ENCODE measurements at places on chromosomes 11 and 22.

- DNase-seq: no peak
Measured at GRCh38 chr22:43287441-43287840, 55.7 kb downstream of the SCUBE1 start.

GRCh38 chr11:80155412-80156017 lies 714.7 kb upstream of the TENM4 start:
- no peak for DNase-seq

DNA sequence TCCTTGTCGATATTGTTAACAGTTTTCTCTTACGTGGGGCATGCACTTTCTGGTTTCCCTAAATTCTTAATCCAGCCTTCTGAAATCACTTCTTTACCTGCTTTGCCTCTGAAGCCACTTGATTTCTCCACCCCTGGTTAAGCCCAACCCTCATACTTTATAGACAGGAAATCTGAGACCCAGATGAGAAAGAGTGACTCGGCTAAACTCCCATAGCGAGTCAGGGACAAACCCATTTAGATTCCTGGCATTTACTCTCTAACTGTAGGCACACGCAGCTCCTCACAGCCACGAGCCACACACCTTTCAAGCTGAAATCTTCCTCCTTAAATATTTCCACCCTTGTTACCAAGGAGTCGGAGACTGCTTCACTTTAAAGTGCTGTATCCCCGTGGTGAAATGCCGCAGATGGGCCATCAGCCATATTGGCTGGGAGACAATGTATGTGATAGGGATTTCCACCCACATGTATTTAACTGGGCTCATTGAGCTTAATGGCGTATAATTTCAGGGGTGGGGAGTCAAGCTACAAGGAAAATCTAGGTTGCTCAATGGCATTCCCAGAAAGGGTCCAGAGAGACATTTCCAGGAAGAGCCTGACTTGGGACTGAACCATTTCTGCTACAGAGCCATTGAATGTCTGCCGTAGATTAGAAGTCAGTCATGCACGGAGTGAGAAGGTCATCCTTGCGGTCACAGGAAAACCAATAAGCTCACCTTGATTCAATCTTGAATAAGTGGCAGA lies 49.9 kb upstream of the GRK3 start:
- DNase-seq: no peak

- peak; percentile 26 for DNase-seq
Measured at GRCh38 chr11:72483412-72484186, 49.3 kb upstream of the CLPB start.

DNA sequence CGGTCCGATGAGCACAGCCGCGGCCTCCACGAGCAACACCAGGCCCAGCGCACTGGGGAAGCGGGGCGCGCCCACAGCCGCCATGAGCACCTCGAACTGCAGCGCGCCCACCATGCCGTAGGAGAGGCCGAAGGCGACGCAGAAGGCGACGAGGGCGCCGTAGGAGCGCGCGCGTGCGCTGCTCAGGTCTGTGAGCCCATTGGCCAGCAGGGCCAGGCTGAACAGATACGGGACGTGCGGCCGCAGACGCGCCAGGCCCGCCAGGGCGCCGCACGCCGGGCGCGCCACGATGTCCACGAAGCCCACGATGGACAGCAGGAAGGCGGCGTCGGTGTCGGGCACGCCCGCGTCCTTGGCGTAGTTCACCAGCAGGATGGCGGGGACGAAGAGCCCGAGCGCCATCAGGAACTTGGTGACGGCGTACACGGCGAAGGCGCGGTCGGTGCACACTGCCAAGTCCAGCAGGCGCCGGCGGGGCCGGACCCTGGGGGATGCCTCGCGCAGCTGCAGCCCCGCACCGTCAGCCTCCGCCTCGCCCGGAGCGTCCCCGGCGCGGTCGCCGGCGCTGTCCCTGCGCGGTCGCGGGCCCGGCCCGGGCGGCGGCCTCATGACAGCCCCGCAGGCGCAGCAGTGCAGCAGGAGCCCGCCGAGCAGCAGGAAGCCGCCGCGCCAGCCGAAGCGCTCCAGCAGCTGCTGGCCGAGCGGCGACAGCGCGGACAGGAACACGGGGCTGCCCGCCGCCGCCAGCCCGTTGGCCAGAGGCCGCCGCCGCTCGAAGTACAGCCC lies 2.9 kb downstream of the SLC16A8 start:
- DNase-seq: no peak

GRCh38 chr22:20439928-20440575 lies 2.4 kb upstream of the SCARF2 start:
- DNase-seq: no peak

DNA sequence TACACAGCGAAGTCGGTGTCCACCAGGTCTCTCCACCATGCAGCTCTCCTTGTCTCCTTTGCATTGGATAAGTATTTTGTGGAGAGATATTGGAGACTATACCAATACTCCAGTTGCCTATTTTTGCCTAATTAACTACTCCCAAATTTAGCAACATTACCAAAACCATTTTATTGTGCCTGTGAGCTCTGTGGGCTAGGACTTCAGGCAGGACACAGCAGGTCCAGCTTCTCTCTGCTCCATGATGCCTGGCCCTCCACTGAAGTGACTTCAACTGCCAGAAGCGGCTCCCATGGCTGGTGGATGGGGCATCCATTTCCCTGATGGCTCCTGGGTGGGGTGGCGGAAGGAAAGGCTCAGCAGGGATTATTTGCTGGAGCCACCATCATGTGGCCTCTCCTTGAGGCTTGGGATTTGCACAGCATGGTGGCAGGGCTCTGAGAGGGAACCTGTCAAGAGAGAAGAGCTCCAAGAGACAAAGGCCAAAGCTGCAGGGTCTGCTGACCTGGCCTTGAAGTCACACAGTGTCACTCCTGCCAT lies 36.9 kb upstream of the MAPK1 start:
- no peak for DNase-seq

DNA sequence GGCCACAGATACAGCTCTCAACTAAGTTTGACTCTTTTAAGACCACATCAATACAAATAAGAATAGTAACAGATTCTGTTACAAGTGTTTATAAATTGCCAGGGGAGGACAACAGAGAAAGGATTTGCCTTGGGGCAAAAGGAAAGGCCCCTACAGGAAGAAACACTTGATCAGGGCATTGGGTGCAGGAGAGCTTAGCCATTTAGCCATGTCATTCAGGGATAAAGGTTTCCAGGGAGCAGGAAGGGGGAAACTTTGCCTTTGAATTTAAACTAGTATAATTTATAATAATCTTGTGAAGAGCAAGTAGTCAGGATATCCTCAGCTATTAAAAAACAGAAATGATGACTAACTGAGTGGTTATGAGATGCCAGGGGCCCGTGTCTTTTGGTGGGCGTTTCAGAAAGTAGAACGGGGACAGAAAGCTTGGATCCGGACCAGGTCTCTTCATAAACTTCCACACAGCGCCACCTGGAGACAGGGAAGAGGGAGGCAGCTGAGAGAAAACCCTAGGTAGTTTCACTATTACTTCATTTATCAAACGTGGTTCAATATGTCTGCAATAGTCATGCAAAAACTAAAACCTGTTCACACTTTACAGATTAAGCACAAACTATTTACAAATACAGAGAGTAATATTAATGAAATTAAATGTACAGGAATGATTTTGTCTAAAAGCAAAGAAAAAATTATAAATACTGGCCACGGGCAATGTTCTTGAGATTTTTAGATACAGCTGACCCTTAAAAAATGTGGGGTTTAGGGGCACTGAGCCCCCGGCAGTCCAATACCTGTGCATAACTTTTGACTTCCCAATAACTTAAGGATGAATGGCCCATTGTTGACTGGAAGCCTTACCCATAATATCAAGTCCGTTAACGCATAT lies 11.0 kb upstream of the SLC5A4 start:
- DNase-seq: peak; percentile 45

DNA sequence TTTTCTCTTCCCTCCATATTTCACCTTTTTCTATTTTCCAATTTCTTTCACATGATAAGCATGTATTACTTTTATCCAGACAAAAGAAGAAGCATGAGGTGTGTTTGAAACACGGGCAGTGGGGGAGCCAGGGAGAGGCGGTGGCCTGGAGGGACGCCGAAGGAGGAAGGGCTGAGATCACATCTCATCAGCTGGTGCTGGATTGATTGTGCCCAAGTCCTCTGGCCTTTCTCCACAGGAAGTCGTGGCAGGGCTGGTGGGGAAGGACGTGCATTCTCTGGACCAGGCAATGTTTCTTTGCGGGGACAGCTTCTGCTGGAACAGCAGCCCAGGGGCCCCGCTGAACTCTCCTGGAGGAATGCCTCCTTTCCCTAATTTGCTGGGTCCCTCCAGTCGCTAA lies 82.9 kb downstream of the MIAT start:
- DNase-seq: no peak

DNA sequence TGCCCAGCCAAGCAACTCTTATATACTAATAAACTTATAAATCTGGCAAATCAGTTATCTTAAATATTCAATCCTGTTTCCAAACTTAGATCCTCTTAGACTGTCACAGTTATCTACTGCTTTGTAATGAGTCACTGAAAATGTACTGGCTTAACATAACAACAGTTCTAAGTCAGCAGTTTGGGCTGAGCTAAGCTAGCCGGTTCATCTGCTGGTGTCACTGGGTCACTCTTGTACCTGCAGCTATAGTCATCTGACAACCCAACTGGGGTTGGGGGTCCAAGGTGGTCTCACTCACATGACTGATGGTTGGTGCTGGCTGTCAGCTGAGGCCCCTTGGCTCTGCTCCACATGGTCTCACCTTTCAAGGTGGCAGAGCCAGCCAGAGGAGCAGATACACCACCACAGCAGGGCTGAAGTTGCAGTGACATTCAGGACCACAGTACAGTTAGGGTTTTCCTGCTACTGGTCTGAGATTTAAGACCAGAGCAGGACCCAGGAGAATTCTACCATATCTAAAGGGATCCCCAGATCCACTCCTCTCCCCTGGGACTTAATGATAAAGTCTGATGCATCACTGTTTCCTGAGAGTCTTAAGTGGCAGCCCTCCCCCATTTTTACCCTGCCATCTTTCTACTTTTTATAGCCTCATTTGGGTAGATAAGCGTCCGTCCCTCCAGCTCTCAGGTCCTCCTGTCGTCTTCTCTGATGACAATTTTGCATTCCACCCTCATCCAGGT lies 7.9 kb upstream of the MACROD1 start:
- no peak for DNase-seq

GRCh38 chr22:30078320-30079311 lies 1.6 kb upstream of the HORMAD2 start:
- DNase-seq: no peak

- no peak for DNase-seq
Measured at GRCh38 chr11:101523193-101523592, 60.6 kb downstream of the TRPC6 start.

GRCh38 chr11:41398175-41398574 lies 61.3 kb downstream of the LRRC4C start:
- no peak for DNase-seq

- no peak for DNase-seq
Measured at GRCh38 chr11:130513132-130513531, 64.7 kb downstream of the ADAMTS15 start.

DNA sequence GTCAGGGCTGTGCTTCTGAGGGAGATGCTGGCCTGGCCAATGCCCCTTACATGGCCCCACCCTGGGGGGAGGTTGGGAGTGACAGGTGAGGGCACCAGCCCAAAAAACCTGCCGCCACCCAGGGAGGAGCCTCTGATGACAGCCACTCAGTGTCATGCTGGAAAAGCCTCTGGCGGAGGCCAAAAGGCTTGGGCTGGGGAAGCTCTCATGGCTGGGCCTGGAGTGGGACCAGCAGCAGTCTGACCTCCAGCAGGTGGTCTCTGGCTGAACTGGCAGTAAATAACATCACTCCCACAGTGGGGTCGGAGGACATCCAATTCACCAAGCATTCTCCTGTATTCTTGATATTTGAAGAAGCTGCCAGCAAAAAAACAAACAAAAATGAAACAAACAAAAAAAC lies 20.1 kb downstream of the FGF3 start:
- no peak for DNase-seq

DNA sequence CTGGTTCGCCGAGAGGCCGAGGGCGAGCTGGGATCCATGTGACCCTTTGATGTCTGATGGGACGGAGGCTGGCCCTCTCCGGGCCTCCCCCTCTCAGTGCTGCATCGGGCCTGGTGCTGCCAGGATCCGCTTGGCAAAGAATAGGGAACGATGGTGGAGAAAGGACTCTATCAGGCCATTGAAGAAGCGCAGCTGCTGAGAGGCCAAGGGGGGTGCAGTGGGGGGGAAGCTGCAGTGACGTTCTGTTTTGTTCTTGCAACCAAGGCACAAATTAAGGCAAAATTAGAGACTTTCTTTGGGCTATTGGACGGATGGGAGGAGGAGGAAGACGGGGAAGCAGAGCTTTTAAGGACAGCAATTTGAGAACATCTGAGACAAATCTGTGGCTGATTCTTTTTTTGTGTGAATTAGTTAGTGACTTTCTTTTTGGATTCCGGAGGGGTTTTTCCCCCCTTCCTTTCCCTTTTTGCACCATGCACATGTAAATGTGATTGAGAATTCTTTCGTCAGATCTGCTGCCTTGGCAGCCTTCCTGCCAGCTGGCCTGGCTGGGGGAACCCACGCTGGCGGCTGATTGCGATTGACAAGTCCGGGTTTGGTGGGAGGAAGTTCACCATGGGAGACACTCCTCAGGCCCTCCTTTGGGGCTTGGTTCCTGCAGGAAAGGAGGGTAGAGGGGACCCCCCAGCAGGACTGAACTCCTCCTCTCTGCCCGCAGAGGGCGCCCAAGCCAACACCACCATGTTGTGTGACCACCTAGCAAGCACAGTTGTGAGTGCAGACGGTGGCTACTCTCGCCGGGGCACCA lies 214.6 kb downstream of the NTM start:
- no peak for DNase-seq

DNA sequence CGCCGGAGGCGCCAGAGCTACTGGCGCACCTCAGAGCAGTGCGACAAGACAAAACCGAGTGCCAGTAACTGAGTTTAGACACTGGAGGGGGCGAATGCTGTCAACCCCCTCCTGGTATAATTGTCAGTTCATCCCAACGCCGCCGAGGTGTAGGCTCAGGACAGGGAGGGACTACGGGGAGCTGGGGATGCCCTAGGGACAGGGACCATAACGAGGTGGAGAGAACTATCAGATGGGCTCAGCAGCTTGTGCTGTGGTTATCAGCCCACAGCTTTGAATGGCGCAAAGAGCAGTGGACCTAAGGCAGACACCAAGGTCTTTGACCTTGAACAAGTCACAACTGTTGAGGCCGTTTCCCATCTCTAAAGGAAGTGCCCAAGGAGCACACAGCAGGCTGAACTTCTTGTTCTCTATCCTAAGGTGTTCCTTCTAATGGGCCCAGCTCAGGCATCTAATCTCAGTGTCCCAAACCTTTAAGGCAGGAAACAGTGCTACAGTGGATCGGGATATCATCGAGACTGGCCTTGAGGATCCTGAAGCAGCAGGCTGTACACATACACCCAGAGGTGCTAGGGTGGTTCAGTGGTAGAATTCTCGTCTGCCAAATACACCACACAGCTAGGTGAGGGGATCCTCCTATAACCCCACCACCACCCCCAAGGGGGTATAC lies 958 bp upstream of the TUT1 start:
- DNase-seq: no peak

GRCh38 chr11:38796281-38796680 lies 2198.2 kb upstream of the RAG2 start:
- no peak for DNase-seq

GRCh38 chr11:62546929-62547625 lies 471 bp upstream of the AHNAK start:
- no peak for DNase-seq

All from CD4-positive, alpha-beta T cell treated with Interferon gamma for 1 hour (primary cell).